ENCODE measurements at places on chromosomes 6 and 20. TPM values are rescaled to one million over a fixed set of nuclear protein-coding genes. Genes with fewer than 3 reads are reported as not detected.

FILIP1 gene
- 0.35 TPM for total RNA-seq

OPN5 gene
- not detected for total RNA-seq

CSTF1 gene
- total RNA-seq: 21.3 TPM

L3MBTL1 gene
- total RNA-seq: 4.4 TPM

KCNK5 gene
- not detected for total RNA-seq

LY86 gene
- total RNA-seq: not detected

TNXB gene
- total RNA-seq: 1.1 TPM

CPNE5 gene
- total RNA-seq: not detected

TAGAP gene
- total RNA-seq: not detected

REPS1 gene
- total RNA-seq: 13.7 TPM

ARMH2 gene
- total RNA-seq: not detected

MMP24 gene
- total RNA-seq: 0.23 TPM

DSN1 gene
- total RNA-seq: 5.9 TPM

LCA5 gene
- total RNA-seq: 2.1 TPM

MAS1 gene
- total RNA-seq: not detected

SLC32A1 gene
- not detected for total RNA-seq

POM121L2 gene
- total RNA-seq: not detected

BMP6 gene
- 173 TPM for total RNA-seq

XKR7 gene
- not detected for total RNA-seq

COL10A1 gene
- total RNA-seq: under 0.01 TPM
